Tibial nerve (tissue), 4 donors: ENCODE measurements at places on chromosomes 3 and 15. TPM values are rescaled to one million over a fixed set of nuclear protein-coding genes. Genes with fewer than 3 reads are reported as not detected.

DNA sequence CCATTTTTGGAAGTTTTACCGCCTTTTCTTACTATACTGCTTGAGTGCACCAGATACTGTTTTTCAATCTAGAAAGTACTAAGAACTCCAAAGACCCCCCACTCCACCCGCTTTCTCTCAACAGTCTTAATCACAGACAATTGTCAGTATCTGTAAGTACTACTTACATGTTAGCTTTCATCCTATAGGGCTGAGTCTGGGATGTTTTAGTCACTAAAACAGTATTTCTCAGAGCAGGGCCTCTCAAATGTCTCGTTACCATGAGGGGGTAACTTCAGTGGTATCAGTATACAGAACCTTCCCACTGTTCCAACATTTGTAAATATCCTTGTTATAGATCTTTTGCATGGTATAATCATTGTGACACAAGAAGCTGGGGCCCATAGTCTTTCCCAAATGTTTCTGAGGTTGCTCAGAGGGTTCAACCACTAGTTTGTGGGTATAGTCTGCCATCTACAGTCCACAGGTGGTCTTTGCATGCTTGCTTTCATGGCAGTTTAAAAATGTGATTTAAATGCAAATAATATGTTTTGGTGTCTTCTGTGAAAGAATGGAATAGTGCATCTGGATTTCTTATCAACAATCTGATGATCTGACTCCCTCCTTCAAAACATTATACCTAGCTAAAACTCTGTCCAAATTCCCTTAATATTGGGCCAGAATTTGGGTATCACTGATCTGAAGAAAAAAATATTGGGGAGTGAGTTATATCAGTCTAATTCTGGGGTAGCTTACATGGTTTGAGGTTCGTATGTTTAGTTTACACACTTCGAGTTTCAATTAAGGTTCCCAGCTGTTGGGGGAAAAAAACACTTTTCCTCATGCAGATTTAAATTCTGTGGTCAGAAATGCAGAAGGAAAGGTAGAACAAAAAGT, 18.0 kb upstream of the DNAJC13 start:
- no peaks in the 10 kb centered on the region for H3K36me3 ChIP-seq
- H3K27me3 ChIP-seq: no peaks in the 10 kb centered on the region
- DNase-seq: peak; percentile 33
- H3K27ac ChIP-seq: no peak overlapping the region

DNA sequence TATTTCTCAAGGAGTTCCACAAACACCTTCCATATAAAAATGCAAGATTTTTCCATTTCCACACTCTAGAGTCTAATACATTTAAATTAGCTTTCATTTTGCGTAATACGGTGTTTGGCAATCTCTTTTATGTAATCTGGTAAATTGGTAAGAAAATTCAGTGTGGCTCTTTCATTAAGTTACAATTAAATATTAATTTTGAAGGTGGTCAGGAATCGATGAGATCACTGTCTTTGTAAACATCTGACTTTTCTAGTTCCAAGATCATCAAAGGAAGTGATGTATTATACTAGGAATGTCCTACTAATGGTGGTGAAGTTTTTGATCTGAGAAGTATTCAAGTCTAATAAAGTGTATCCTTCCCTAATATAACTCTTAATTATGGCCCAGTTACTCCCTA, 1.1 kb upstream of the UTS2B start:
- no peak overlapping the region for H3K4me3 ChIP-seq
- H3K27me3 ChIP-seq: no peaks in the 10 kb centered on the region
- no peak for DNase-seq
- no peaks in the 10 kb centered on the region for H3K4me1 ChIP-seq
- H3K27ac ChIP-seq: peak overlapping the region; percentile 97

- H3K4me1 ChIP-seq: no peaks in the 10 kb centered on the region
- H3K4me3 ChIP-seq: no peak overlapping the region
- no peak for DNase-seq
- H3K27ac ChIP-seq: no peak overlapping the region
These were observed 3.8 kb upstream of the FOXB1 start for GRCh38 chr15:60000113-60000823.

ADAMTS7 gene
- 17.7 TPM for total RNA-seq

MST1R gene
- total RNA-seq: 1.0 TPM
